Small intestine (tissue), 16 donors: ENCODE measurements at places on chromosomes 6 and 20.
A peak's percentile ranks its signal among the peaks of the same experiment; 100 is the strongest.

GRCh38 chr20:3874194-3874844 lies 14.9 kb upstream of the PANK2 start:
- H3K27ac ChIP-seq: no peak overlapping the region
- no peaks in the 10 kb centered on the region for H3K27me3 ChIP-seq
- H3K36me3 ChIP-seq: peaks cover 4% of the 10 kb centered on the region
- DNase-seq: no peak

- no peak overlapping the region for H3K4me3 ChIP-seq
- H3K27me3 ChIP-seq: no peaks in the 10 kb centered on the region
- H3K27ac ChIP-seq: no peak overlapping the region
Measured at GRCh38 chr6:144582939-144583613, 297.9 kb downstream of the UTRN start.

DNA sequence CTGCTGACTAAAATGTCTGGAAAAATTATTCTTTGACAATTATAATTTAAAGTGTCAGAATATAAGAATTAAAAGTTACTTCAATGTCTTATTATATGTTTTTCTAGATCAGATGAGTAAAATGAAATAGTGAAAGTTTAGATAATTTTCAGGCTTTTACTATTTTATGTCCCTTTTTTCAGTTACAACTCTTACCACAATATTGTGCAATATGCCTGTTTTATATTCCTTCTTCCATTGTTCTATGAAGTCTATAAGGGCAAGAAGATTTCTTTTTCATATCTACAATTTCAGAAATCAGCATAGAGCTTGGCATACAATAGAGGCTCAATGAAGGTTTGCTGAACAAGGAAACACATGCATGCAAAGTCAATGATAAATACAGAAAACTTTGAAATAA lies 401.2 kb upstream of the HTR1E start:
- no peaks in the 10 kb centered on the region for H3K4me1 ChIP-seq
- no peak overlapping the region for H3K27ac ChIP-seq
- no peak for DNase-seq
- no peaks in the 10 kb centered on the region for H3K27me3 ChIP-seq
- no peaks in the 10 kb centered on the region for H3K36me3 ChIP-seq

DNA sequence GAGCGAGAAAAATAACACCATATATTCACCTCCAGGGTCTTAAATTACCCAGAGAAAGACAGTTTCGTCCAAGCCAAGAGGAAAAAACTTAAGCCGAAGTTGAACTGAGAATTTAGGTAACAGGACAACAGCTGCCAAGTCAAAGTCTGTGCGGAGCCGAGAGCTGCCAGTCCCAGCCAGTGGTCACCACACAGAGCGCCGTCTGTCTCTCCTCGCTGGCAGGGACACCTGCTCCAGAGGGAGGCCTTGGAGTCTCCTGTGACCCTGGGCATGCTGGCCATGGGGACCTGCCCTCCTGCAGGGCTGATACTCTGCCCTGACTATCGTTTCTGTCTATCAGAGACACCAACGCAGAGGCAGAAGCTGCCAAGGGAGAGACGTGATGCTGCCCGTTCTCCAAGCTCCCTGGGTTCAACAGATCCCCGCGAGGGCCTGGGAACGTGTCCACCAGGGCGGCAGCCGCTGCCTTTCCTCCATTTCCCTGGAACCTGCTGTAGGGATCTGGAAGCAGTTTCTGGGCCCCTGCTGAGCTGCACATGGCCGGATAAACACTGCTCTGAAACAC lies 341.3 kb downstream of the SMOC2 start:
- H3K27ac ChIP-seq: no peak overlapping the region
- DNase-seq: no peak
- no peak overlapping the region for H3K4me3 ChIP-seq
- no peaks in the 10 kb centered on the region for H3K4me1 ChIP-seq
- no peaks in the 10 kb centered on the region for H3K36me3 ChIP-seq

DNA sequence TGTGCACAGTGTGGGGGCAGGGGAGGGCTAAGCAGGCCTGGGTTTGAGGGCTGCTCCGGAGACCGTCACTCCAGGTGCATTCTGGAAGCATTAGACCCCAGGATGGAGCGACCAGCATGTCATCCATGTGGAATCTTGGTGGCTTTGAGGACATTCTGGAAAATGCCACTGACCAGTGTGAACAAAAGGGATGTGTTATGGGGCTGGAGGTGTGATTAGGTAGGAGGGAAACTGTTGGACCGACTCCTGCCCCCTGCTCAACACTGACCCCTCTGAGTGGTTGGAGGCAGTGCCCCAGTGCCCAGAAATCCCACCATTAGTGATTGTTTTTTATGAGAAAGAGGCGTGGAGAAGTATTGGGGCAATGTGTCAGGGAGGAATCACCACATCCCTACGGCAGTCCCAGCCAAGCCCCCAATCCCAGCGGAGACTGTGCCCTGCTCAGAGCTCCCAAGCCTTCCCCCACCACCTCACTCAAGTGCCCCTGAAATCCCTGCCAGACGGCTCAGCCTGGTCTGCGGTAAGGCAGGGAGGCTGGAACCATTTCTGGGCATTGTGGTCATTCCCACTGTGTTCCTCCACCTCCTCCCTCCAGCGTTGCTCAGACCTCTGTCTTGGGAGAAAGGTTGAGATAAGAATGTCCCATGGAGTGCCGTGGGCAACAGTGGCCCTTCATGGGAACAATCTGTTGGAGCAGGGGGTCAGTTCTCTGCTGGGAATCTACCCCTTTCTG lies 44.0 kb upstream of the TTPAL start:
- H3K27ac ChIP-seq: peak overlapping the region; percentile 39
- peaks cover 58% of the 10 kb centered on the region for H3K4me1 ChIP-seq
- H3K36me3 ChIP-seq: peaks cover 2% of the 10 kb centered on the region
- no peak overlapping the region for H3K4me3 ChIP-seq

DNA sequence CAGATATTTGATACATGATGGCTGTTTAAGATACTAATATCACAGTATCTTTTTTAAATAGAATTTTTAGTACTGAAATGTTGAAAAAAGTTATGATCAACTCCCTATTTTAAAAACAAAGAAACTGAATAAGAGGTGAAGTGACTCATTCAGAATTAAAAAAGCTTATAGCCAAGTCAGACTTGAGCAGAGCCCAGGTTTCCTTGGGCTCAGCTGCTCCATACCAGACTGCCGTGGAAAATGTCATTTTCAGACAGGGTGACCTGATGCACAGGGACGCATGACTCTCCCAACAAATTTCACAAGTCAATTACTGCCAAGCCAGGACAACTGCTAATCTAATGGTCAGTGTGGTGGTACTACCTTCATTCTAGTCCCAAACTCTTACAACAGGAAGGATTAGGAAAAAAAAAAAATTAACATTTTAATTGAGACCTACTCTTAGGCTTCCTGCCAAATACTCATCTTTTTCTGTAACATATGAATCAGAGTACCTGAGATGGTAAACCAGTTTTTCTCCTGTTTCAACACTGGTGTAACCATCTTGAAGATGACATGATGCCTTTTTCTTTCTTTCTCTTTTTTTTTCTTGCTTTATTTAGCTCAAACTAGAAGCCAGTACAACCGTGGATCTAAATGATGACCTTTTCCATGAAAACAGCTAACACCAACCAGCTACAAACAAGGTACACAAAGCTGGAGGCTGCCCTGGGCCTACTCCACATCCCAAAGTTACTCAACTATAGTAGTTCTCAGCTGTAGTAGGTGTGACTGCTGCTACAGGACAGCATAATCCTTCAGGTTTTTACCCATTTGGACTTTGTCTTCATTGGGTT lies 30.5 kb downstream of the SLC22A23 start:
- no peak overlapping the region for H3K27ac ChIP-seq
- no peaks in the 10 kb centered on the region for H3K4me1 ChIP-seq

GRCh38 chr6:122998403-122998975 lies 2.5 kb downstream of the CLVS2 start:
- no peak overlapping the region for H3K27ac ChIP-seq
- DNase-seq: no peak
- H3K36me3 ChIP-seq: no peaks in the 10 kb centered on the region
- H3K27me3 ChIP-seq: peaks cover 35% of the 10 kb centered on the region

DNA sequence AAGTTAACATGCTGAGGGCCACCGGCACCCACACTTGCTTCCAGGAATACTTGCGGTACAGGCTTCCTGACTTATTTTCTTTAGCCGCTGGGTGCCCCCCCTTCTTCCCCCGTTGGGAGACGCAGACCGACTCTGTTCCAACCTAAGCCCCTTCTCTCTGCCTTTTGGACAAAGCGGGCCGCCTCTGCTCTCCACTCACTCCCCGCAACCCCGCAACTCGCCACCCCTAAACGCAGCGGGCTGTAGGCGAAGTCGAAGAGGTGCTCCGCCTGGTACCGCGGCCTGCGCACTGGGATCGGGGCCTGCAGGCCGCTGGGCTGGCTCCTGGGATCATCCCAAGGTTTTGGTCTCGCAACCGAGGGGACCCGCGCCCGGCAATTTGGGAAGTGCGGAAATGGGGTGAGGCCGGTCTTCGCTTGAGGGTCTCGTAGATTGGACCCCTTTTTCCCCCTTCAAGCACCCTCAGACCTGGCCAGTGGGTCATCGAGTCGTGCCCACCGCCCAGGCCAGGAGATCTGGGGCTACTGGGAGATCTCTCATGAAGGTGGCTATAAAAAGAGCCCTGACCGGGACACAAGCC lies 4.7 kb upstream of the FOXF2 start:
- DNase-seq: peak; percentile 18
- peaks cover 44% of the 10 kb centered on the region for H3K27me3 ChIP-seq
- H3K36me3 ChIP-seq: no peaks in the 10 kb centered on the region
- H3K4me3 ChIP-seq: no peak overlapping the region
- peak overlapping the region; percentile 85 for H3K27ac ChIP-seq
- no peaks in the 10 kb centered on the region for H3K4me1 ChIP-seq

- no peaks in the 10 kb centered on the region for H3K27me3 ChIP-seq
- no peaks in the 10 kb centered on the region for H3K4me1 ChIP-seq
- H3K27ac ChIP-seq: no peak overlapping the region
- H3K4me3 ChIP-seq: no peak overlapping the region
Measured at GRCh38 chr20:44033344-44033743, 118.7 kb downstream of the TOX2 start.

- no peak for DNase-seq
- no peak overlapping the region for H3K4me3 ChIP-seq
Measured at GRCh38 chr6:38164671-38165108, 345.2 kb downstream of the ZFAND3 start.

DNA sequence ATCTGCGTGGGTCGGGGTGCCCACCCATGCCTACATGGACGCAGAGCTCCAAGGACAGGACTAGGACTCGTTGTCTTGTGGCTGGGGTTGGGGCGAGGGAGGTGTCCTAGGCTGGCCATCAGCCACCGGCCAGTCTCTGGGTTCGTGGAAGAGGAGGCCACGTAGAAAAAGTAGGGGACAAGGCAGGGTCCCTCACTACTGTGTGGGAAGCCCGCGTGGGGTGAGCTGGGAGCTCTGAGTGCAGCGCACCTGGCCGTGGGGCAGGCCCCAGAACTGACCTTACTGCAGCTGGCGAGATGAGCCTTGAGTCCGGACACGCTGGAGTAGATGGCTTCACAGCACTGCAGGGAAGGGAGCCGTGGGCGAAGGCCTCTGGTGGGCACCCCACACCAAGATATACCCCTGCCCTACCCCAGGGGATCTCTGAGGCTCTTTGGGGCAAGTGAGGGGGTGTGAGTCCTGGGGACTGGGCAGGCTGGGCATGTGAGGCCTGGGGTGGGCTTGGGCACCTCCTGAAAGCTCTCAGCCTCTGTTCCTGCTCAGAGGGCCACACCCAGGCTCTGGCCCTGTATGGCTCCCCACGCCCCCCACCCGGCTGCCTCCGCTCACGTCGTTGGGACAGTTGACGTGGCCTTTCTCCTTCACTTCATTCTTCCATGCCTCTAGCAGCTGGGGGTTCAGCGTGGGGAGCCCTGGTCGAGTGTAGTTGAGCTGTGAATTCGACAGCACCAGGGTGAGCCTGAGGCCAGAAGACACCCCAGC lies 5.6 kb upstream of the UCKL1 start:
- H3K27ac ChIP-seq: no peak overlapping the region
- no peaks in the 10 kb centered on the region for H3K36me3 ChIP-seq
- peaks cover 11% of the 10 kb centered on the region for H3K4me1 ChIP-seq
- H3K27me3 ChIP-seq: no peaks in the 10 kb centered on the region
- H3K4me3 ChIP-seq: no peak overlapping the region

DNA sequence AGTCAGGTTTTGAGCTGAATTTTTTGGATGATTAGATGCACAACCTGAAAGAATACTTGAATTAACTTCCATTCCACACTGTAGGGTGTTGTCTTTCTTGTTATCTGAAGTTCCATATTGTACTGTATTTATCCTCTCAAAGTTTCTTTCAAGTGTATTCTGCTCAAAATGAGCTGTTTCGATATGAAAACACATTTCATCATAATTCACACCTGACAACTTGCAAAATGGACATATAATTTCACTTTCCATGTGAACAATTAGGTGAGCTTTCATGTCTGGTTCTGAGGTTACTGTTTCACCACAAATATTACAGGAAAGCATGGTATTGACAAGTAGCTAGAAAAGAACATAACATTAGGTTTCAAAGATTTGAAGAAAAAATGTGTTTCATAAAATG lies 1.7 kb downstream of the ZUP1 start:
- DNase-seq: no peak
- H3K4me1 ChIP-seq: no peaks in the 10 kb centered on the region
- H3K36me3 ChIP-seq: peaks cover 2% of the 10 kb centered on the region
- no peak overlapping the region for H3K27ac ChIP-seq

DNA sequence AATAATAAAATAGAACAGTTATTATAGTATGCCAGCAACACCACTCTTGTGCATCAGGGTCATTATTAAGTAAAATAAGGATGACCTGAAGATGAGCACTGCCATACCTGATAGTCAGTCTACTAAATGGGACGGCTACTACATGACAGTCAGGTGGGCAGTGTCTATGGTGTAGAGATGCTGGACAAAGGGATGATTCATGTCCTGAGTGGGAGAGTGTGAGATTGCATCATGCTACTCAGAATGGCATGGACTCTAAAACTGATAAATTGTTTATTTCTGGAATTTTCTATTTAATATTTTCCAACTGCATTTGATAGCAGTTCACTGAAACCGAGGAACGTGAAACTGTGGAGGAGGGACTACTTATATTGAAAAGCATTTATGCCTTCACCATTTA lies 38.8 kb downstream of the SNX9 start:
- H3K36me3 ChIP-seq: no peaks in the 10 kb centered on the region
- no peaks in the 10 kb centered on the region for H3K27me3 ChIP-seq
- no peak for DNase-seq
- no peaks in the 10 kb centered on the region for H3K4me1 ChIP-seq
- no peak overlapping the region for H3K4me3 ChIP-seq

GRCh38 chr6:134822920-134823709 lies 126.8 kb downstream of the ALDH8A1 start:
- H3K27me3 ChIP-seq: no peaks in the 10 kb centered on the region
- no peak overlapping the region for H3K4me3 ChIP-seq
- peak; percentile 83 for DNase-seq
- no peaks in the 10 kb centered on the region for H3K36me3 ChIP-seq
- peaks cover 4% of the 10 kb centered on the region for H3K4me1 ChIP-seq

GRCh38 chr20:60447703-60448102 lies 489.5 kb downstream of the CDH26 start:
- H3K4me1 ChIP-seq: no peaks in the 10 kb centered on the region
- no peak for DNase-seq
- H3K36me3 ChIP-seq: no peaks in the 10 kb centered on the region
- no peak overlapping the region for H3K4me3 ChIP-seq
- no peak overlapping the region for H3K27ac ChIP-seq
- H3K27me3 ChIP-seq: no peaks in the 10 kb centered on the region

GRCh38 chr6:150267686-150268561 lies 100.9 kb upstream of the IYD start:
- H3K27me3 ChIP-seq: no peaks in the 10 kb centered on the region
- no peaks in the 10 kb centered on the region for H3K36me3 ChIP-seq
- H3K4me1 ChIP-seq: no peaks in the 10 kb centered on the region
- no peak overlapping the region for H3K27ac ChIP-seq
- no peak for DNase-seq
